Stimulated activated CD4-positive, alpha-beta T cell treated with anti-CD3 and anti-CD28 coated beads, Interleukin-12 subunit alpha, Interleukin-12 subunit beta, amount 100 ng/mL, for 24 hours (primary cell): ENCODE measurements at places on chromosomes 1 and 21.

- DNase-seq, result no peak
Observed at GRCh38 chr1:161905269-161905884, 118.3 kb downstream of the OLFML2B start.

GRCh38 chr21:14080764-14081096 lies 130.0 kb downstream of the LIPI start:
- no peak for DNase-seq

- DNase-seq, result no peak
Observed at GRCh38 chr1:20143734-20144565, 4.8 kb downstream of the PLA2G2F start.

DNA sequence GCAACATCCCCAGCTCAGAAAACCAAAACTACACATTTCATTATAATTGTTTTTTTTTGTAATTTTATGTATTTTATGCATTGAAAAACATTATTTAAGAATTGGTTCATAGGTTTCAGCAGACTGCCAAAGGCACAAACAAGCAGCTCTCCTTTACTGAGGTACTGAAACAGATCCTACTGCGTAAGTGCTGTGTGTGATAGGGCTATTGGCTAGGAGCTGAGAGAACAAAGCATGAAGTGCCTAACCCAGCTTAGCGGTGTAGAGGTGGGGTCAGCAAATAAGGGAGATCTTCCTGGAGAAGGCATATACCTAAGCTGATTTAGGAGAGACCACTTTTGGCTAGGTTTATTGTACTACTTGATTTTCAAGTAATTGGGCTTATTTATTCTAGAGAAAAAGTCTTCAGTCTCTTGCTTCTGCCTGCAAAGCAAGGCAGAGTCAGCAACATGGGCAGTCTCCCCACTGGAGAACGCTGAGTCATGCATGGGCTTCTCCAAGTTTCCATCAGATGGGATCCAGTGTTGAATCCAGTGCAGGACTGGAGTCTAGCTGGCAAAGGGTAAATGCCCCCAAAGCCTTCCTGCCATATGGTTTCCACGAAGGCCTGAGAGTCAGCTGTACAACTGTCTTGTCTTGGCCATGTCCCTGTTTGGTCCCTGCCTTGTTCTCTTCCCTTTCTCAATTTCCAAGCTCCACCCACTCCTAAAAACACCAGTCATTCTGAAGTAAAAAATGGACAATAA lies 18.0 kb upstream of the YTHDF2 start:
- no peak for DNase-seq

DNA sequence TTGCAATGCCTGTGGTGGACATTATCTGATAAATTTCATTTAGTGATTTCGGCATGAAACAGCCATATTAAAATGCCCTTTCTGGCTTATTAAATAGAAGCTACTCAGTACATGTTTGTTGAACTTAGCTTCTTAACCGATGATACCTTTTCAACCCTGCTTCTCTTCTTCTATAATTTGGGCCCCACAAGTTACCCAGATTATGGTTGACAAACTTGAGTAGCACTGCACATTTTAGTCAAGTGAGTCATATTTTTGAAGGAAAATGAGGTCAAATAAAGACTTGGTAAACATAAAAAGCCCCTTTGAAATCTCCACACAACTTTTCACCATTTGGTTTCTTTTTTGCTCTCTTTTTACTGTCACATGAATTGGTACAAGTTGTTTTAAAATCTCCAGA lies 33.8 kb downstream of the GIPC2 start:
- no peak for DNase-seq
